ENCODE measurements at places on chromosomes 7 and 10.

DNA sequence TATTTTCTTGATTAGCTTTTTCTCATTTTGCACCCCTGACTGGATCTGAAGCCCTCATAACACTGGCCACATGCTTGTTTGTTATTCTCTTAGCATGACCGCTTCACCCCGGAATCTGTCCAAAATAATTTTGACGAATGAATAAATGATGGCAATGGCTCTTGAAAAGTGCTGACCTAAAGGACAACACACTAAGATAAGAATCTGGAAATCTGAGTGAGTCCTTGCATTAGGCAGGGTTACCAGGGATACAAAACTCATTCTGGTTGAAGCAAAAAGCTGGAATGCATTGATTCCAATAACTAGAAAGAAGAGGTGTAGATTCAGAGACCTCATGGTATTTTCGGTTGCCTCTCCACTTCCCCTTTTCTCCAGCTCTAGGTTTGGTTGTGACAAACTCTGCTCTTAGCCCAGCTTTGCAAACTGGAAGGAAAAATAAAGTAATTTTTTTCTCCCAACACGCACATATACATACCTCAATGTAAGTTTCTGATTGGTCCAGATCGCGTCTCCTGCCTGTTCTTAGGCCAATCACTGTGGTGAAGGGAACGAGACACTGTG is 157.4 kb downstream of the SKIDA1 start:
- no peak for DNase-seq

DNA sequence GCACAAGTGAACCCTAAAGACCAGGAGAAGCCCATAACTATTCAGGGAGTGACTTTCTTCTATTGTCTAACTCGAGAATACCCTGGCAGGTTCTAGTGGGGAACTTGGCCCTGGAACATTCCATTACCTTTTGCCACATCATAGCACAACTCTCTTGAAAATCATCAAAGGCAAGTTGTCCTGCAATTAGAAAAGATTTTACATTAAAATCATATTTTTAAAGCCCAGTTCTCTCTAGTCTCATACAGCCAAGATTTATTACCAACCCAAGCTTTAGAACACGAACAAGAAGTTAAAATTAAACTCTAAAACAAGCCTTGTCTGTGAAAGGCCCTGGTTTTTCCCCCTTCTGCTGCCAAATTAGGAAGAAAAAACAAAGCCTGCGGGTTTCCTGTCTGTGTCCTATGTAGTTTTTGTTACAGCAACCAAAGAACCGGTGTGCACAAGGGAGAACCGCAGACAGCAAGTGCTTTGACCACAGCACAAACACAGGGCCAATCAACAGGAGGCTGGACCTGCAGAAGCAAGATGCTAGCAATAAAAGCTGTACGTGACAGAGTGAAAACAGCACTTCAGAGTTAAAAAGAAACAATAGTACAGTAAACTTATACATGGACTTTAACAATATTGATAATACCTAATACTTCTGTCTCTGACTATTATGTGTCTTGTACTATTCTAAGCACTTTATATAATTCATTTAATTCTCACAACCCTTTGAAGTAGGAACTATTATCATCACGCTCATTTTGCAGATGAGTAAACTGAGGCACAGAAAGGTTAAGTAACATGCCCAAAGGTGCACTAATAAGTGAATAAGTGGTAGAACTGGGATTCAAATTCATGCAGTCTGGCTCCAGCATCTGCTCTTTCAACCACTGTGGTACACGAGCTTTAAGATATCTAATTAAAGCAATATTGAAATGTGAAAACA is 65.8 kb downstream of the STK17A start:
- DNase-seq, result peak; percentile 38

DNA sequence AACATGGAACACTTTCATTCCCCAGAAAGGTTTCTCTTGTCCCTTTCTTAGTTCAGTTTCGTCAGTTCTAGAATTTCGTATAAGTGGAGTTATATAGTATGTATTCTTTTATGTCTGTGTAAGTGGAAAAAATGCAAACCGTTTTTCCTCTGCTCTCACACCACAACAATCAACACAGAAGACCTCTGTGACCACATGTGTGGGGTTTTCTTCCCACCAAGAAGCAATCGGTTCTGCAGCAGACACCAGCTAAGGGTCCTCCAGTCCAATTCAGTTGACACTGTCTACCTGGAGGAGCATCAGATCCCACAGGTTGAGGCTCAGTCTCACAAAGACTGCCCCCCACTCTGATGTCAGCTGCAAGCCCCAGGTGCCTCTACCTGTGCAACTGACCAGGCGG is 6.2 kb downstream of the CDC123 start:
- DNase-seq, result no peak

DNA sequence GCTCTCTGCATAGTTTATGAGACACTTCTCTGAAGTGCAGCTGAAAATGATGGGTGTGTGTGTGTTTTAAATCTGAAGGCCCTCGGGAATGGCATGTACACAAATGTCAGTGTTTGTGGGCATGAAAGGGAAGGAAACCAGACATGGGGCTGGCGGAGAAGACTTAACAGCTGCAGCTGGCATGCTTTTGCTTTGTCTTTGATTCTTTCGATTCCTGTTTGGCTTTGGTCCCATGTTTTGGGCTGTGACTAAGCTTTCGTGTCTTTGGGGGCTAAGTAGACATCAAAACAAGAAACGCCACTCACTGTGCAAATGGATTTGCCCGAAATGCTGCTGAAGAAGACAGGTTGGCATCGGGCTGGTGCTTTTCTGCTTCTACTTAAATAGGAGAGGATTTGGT is 179.3 kb downstream of the PFKFB3 start:
- no peak for DNase-seq

DNA sequence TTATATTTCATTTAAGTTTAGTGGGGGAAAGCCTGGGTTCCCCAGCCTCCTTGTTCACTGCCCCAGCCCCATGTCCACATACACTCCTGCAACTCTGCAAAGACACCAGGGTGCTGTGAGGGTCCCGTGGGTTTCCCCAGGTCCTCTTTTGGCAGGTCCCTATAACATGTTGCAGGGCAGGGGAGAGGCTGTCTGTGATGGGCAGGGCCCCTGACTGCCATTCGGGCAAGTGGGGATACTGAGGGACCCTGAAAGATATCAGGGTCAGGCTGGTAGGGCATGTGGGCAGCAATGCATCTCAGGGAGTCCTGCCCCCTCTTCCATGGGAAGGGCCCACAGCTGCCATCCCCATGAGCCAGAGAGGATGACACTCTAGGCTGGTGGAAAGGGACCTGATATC is 28.4 kb downstream of the RASGEF1A start:
- no peak for DNase-seq

DNA sequence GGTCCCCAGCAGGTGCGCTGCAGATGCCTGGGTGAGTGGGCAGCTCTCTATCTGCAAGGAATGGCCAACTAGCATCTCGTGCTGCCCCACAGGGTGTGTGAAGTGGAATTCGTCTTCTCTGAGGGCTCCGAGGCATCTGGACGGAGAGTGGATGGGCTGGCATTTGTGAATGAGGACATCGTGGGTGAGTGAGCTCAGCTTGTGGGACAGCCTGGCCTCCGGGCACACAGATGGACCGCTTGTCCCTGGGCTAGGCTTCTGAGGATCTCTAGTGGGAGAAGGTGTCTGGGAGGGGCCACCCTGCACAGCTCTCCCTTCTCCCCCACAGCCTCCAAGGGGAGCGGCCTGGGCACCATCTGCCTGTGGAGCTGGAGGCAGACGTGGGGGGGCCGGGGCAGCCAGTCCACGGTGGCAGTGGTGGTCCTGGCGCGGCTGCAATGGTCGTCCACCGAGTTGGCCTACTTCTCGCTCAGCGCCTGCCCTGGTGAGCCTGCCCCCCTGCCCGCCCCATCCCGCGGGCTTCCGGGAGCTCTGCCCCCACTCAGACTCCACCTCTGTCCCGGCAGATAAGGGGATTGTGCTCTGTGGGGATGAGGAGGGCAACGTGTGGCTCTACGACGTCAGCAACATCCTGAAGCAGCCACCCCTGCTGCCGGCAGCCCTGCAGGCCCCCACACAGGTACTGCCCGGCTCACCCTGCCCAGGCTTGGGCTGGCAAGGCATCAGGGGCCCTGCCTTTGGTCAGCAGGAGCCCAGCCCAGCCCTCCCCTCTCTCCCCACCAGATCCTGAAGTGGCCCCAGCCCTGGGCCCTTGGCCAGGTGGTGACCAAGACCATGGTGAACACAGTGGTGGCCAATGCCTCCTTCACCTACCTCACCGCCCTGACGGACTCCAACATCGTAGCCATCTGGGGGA is 6.3 kb downstream of the POLR2J start:
- no peak for DNase-seq

DNA sequence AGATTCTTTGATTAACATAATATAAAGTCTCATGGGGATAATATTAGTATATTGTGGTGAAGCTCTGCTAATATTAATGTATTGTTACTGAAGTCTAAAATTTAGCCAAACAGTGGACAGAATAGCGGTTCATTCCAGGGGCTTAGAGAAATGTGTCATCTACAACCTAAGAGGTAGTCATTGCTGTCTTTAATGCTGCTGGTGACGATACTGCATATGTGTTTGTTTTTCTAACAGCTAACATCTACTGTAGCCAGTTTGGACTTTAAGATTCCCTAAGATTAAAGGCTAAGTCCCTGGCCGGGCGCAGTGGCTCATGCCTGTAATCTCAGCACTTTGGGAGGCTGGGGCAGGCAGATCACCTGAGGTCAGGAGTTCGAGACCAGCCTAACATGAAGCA is 102.0 kb upstream of the SAMD8 start:
- no peak for DNase-seq

GRCh38 chr10:20616918-20617810 is 279.9 kb downstream of the NEBL start:
- DNase-seq, result no peak

DNA sequence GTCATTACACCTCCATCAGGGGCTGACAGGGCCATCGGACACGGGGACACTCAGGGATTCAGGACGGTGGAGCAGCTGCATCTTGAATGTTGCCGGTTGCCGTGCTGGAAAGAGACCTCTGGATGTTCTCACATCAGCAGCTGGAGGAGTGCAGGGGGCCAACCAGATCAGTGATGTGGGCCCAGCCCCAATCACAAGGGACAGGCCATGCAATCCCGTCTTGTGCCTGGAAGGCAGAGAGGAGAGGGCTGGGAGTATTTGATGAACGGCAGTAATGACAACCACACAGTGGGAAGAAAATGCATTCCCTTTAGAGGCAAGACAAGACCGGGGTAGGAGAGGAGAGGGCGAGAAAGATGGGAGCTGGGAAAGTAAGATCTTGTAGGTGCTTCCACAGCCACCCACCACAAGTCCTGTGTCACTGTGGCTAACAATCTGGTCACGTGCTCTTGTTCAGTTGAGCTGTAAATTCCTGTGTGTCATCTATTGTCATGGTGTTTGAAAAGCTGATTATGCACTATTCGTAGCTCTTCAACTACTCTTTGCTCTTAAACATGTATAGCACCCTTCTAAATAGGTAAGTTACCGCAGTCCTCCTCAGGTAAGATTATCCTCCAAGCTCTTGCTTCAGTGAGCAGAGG is 85.9 kb upstream of the LEP start:
- DNase-seq, result no peak

DNA sequence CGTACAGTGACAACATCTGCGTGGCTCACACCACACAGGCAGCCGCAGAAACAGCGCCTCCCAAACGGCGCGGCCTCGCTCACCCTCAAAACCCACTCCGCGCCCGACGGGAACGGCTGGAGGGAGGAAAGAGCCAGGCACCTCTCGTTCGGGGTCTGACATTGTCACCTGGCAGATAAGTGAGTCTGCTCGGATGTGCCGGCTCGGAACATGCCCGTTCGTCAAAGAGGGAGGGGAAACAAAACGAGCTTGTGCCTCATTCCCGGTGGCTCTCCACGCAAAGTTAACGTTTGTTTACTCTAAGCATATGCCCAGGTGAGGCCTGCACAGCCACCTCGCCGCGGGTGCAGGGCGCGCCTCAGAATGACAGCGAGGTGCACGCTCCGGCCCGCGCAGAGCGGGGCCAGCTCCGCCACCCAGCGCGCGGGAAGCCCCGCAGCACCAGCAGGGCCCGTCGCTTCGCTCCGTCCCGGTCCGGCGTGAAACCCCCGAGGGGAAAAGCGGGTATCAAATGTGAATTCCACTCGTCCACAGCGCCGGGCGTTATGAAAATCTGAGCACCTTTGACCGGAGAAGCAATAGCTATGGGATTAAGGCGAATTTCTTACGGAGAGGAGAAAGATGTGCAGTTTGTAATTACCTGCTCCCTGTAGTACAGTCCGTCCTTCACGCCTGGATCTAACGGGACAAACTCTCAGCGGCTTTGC is 13.1 kb downstream of the CNPY1 start:
- DNase-seq, result no peak

Data from stimulated activated CD8-positive, alpha-beta memory T cell treated with anti-CD3 and anti-CD28 coated beads, Interleukin-2, amount 100 ng/mL, for 1 hour (primary cell).